ENCODE measurements at places on chromosomes 6 and 20.

DNA sequence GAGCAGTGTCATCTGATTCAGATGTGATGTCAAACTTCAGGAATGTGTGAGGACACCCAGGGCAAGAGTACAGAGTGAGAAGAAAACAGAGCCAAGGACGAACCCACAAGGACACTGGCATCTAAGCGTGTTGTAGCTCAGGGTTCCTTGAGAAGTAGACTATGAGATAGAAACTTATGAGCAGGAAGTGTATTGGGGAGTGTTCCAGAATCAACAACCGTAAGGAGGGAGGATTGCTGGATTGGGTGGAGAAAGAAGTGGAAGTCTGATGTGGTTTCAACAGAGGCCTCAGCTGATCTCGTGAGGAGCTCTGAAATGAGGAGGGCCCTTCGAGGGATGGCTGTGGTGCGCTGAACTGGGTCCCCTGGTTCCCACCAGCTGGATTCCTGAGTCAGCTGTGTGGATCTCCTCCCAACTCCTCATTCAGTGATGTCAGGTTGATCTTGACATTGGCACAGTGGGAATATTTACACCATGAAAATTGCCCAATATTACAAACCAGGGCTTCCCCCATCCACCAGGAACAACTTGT is 25.7 kb upstream of the IGF2R start:
- no peak for DNase-seq

GRCh38 chr6:47952640-47953039 is 158.4 kb downstream of the PTCHD4 start:
- DNase-seq, result no peak

- no peak for DNase-seq
Observed at GRCh38 chr20:58847463-58847862, 3.2 kb downstream of the GNAS-AS1 start.

DNA sequence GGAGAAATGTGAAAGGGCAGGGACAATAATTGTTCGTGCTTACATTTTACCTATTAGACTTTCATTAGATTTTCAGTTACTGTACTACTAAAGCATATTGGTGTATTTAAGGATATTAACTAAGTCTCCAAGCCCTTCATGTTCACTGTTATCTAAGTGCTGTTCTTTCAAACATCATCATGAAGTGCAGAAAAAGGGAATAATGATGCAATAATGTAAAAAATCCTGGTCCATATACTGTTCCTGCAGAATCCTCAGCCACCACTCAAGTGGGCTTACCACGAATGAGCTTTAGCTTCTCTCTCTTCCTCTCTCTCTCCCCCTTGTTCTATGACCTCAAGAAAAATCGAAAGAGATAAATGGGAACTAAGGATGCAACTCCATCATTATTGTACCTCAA is 600.7 kb downstream of the UTRN start:
- DNase-seq, result no peak

DNA sequence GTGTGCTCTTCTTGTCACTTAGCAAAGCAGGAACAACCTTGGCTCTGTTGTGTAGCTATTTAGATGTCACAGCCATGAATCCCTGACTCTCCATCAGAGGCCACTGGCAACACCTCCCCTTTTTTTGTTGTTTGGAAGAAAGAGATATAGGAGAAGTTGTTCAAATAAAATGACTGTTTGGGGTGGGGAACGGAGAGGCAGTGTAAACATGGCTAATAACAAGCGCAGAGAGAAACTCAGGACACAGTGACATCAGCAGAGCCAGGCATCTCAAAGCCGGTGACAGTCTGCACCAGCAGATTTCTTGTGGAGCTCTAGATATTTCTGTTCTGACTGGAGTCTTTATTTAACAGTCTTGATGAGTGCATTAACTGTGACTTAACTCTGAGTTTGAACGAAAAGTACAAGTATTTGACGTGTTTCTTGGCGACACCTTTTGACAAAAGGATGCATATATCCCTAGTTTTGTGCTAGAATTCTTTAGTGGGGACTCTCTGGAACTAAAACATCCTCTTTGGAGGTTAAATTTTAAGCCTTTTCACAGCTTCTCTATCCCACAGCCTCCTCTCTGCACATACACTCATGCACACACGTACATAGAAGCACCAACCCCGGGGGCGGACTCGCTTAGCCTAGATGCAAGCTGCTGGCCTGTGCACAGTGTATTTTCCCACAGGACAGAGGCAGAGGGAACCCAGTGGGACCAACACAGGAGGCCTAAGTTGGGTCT is 53.8 kb downstream of the ADAT2 start:
- no peak for DNase-seq

All from effector CD4-positive, alpha-beta T cell (primary cell).